ENCODE measurements at places on chromosomes 2 and 18.

GRCh38 chr2:30366199-30366691 lies 80.8 kb upstream of the LCLAT1 start:
- no peak for DNase-seq

DNA sequence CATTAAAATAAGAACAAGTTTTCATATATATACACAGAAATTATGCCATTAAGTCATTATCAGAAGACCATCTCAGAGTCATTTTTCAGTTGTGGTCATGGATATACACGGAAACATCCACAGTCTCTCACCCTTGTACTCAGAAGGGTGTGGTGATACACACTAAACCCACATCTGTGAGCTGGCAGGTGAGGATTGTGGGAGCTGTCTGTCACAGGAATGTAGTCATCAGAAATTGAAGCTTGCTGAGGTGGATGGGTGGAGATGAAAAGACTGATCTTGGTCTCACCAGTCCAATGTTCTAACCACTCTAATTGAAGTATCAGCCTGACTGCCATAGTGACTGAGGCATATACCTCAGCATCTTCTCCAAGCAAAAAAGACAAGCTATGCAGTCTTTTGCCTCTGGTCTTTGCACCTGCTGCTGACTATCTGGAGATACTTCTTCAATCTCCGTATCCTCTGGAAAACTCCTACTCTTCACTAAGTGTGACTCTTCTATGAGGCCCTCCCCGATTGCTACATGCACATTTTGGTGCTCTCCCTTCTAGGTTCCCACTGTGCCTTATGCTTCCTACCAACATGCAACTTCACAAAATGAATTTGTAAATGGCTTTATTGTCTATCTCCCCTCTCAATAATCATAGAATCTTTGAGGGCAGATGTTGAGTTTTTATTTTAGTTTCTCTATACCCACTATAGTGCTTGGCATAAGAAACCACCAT lies 232.8 kb downstream of the DYM start:
- peak; percentile 13 for DNase-seq

DNA sequence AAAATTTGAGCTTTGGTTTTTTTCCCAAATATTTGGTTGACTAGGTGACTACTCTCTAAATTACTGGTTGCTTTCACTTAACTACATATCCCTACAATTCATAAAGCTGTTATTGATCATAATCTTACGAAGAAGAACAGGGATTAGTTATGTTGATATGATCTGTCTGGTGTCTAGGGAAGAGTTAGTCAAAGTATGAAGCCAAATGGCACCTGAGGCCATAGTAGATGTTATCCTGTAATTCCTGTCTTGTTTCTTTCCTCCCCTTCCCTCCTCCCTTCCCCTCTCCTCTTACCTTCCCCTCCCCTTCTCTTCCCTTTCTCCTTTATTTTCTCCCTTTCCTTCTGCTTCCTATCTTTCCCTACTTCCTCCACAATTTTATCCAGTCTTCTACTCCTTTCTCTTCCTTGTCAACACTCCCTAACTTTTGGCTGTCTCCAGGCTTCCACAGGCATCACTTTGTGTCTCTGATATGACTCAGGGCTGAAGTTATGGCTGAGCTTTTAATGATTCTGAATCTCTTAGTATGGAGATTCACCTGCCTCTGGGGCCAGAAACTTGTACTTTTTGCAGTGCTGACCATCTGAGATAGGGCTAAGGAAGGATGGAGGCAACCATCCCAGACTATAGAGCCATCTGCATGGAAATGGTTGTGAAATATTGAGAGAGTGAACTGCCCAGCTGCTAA lies 149.9 kb upstream of the TCF4 start:
- no peak for DNase-seq

GRCh38 chr2:73174244-73174643 lies 28.1 kb upstream of the NOTO start:
- DNase-seq, result no peak

DNA sequence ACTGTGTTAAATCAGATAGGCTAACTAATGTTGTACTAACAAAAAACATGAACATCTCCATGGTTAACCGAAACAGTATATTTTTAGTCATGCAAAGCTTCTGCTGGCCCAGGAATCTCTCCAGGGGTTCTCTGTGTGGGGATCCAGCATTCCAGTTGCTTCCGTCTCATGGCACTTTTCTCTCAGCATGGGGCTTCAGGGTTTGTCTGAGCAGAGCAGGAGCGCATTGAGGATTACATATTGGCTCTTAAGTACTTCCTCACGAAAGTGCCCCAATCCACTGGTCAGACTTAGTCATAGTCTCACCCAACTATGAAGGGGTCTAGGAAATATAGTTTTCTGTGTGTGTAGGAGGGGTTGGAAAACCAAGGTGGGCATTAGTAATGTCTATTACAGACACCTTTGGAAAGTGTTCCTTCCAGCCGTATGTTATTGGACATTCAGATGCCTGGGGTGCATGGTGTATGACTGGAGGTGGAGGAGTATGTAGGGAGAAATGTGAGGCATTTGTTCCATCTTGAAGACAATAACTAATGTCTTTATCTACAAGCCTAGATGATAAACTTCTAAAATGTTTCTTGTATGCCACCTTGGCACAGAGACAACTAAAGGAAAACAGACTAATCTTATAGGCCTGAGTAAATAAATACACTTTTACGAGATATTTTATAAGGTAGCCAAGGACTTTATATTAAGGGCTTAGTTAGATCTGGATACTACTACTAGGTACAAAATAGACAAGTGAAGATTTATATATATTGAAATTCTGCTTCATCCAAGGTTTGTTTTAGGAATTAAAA lies 123.8 kb upstream of the ZEB2 start:
- no peak for DNase-seq

DNA sequence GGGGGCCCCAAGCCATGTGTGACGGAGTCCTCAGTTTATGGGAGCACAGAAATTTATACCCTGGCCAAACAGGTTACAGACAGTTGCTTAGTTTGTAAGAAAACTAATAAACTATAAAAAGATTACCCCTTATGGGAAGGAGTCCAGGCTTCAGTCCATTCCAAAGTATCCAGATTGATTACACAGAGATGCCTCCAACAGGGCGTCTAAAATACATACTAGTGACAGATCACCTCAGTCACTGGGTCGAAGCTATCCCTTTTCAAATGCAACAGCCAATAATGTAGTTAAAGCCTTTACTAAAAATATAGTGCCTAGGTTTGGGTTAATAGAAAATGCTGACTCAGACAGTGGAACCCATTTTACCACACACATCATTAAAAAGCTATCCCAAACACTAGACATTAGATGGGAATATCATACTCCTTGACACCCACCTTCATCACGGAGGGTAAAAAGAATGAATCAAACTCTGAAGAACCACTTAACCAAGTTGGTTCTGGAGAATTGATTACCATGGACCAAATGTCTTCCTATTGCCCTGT lies 10.7 kb downstream of the PRPF40A start:
- DNase-seq, result no peak

GRCh38 chr2:132253496-132254305 lies 91.9 kb upstream of the ANKRD30BL start:
- DNase-seq, result no peak

- DNase-seq, result no peak
Observed at GRCh38 chr2:25232248-25232825, 64.0 kb upstream of the POMC start.

GRCh38 chr2:240624950-240625621 lies at the start of gene GPR35:
Gene GPR35 (plus strand): TSS chr2:240625480. CDS start chr2:240629953, 4,473 bp downstream.
- peak; percentile 39 for DNase-seq

- DNase-seq, result no peak
Observed at GRCh38 chr2:212960336-212960735, 191.1 kb downstream of the IKZF2 start.

DNA sequence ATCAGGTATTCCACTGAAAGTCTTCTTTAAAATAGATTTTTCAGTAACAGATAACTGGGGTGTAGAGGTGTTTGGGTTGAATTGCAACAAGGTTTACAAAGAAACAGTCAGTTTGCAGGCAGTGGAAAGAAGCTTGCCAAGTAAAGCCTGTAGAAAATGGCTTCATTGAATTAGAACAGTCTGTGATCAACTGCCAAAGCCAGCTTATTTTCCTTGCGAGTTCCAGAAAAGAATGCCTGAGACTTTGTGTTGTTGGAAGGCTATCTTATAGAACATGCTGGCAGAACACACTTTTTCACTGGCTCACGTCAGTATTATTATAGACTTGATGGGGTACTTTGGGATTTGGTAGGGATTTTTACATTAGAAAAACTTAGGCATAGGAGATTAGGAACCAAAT lies 601.0 kb downstream of the XIRP2 start:
- DNase-seq, result no peak

- no peak for DNase-seq
Observed at GRCh38 chr2:217246108-217246507, 386.2 kb upstream of the TNP1 start.

- DNase-seq, result no peak
Observed at GRCh38 chr2:84959095-84959565, 11.8 kb upstream of the KCMF1 start.

DNA sequence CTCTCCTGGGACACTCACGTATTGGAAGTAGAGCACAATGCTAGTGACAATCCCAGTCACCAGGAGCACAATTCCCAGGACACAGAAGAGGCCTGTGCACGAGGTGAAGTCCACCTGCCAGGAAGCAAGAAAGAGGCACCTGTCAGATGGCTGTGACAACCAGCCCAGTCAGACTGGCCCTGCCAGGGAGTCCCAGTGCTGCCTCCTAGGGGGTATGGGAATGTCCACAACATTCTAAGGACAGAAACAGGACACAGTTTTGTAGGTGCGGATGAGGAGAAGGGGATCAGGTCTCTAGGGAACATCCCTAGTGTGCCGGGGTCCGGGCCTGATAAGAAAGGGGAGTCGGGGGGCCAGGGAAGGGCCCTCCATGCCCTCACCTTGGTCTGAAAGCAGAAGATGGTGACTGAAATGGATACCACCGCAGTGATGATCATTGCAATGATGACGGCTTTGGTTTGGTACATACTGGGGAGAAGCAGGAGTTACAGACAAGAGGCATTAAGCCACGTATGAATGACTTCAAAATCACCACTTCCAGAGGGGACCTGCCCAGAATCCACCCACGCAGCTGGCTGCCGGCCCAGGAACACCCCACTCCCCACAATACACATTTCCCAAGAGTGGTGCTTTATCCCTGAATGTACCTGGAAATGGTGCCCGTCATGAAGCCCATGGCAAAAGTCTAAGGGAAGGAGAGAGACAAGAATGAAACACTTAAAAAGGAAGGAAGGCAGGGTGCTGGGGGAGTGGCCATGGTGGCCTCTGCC lies 6.9 kb downstream of the PNKD start:
- DNase-seq, result no peak

DNA sequence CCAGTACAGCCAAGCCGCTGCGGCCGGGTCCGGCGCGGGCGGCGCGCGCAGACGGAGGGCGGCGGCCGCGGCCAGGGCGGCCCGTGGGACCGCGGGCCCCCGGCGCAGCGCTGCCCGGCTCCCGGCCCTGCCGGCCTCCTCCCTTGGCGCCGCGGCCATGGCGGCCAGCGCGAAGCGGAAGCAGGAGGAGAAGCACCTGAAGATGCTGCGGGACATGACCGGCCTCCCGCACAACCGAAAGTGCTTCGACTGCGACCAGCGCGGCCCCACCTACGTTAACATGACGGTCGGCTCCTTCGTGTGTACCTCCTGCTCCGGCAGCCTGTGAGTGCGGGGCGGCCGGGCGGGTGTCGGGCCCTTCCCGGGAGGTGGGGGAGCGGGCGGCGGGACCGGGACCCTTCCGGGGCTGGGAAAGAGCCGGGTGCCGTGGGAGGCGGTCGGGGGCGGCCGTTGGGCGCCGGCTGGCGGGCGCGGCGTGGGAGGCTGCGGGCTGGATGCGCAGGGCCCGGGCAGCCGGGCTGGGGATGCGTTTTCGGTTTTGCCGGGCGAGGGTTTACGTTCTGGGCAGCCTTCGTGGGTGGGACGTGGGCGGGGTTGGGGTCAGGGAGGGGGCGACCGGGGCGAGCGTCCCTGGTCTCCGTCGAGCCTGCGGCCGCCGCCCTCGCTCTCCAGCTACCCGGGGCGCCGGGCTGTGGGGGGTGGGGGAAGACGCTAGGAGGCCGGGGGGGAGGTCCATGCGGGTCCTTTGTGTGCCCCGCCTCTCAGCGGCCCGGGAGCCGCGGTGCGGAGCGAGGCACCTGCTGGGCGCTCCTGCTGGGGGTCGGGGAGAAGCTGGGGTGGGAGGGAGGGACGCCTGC lies 537 bp downstream of the AGFG1 start:
- DNase-seq, result no peak

DNA sequence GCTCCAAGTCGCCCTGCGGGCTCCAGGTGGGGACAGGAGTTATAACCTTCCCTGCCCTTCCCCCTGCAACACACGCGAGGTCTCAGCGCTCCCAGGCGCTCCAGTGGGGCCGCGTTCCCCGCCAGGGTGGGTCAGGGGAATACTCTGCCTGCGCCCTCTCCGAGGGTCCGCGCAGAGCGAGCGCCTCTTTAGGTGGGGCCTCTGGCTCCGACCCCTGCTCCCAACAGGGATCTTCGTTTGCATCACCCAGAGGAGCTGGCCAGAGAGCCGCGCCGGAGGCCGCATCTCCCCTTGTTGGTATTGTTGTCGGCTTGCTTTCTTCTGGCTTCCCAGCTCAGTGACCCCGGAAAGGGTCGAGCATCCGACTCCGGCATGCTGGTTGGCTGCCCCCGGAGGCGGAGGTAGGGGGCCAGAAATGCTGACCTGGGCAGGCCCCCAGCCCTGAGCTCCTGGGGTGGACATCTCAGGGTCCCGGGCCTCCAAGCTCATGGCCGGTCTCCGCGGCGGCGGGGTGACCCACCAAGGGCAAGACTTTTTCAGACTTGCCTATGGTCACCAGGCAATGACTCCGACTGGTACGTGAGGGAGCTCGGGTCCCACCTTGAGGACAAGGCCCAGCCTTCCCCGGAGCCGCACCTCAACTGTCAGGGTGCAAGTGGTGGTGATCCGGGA lies 11.2 kb upstream of the EN1 start:
- no peak for DNase-seq

- no peak for DNase-seq
Observed at GRCh38 chr2:196131949-196132925, 39.1 kb downstream of the STK17B start.

Data from stimulated activated CD8-positive, alpha-beta memory T cell treated with anti-CD3 and anti-CD28 coated beads, Interleukin-4, amount 100 ng/mL, for 1 hour (primary cell).